ENCODE measurements at places on chromosomes 1 and 21.

DNA sequence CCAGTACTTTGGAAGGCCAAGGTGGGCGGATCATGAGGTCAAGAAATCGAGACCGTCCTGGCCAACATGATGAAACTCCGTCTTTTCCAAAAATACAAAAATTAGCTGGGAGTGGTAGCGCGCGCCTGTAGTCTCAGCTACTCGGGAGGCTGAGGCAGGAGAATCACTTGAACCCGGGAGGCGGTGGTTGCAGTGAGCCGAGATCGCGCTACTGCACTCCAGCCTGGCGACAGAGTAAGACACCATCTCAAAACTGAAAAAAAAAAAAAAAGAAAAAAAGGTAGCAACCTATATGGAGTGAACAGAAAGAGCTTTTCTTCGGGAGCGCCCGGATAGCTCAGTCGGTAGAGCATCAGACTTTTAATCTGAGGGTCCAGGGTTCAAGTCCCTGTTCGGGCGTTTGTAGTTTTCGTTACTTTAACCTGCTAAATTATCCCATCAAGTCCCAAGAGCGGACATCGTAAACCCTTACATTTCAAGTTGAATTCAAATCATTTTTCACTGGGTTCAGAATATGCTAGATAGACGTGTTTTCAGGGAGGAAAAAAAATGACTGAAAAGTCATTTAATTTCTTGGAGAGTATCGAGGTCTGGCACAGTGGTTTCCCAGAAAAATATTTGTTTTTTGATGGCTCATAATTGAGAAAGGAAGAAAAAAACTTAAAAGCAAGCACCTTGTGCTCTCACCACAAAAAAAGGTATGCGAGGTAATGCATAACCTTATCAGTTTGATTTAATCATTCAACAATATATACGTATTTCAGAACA is 9.8 kb upstream of the MDM4 start:
- H3K4me1 ChIP-seq: peaks cover 16% of the 10 kb centered on the region
- H3K27ac ChIP-seq: peak overlapping the region; percentile 93
- peak; percentile 57 for DNase-seq
- no peaks in the 10 kb centered on the region for H3K27me3 ChIP-seq
- H3K36me3 ChIP-seq: no peaks in the 10 kb centered on the region
- peak overlapping the region; percentile 67 for H3K4me3 ChIP-seq

DNA sequence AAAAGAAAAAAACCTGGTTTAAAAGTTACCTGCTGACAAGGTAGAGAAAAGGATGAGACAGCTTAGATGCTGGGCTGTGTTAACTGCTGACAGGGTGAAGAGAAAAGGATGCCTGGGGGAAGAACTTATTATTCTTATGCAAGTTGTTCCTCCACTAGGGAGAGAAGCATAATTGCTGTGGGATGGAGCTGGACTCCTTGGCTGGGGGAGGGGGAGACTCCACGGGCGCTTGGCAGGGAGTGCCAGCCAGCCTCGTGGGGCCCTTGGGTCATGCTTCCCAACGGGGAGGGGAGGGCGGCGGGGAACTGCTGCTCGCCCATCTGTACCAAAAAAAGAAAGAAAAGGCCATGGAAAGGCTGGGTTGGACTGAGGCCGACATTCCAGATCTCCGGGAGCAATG is 47.2 kb downstream of the SYCP1 start:
- H3K27me3 ChIP-seq: no peaks in the 10 kb centered on the region
- no peaks in the 10 kb centered on the region for H3K36me3 ChIP-seq
- H3K4me1 ChIP-seq: no peaks in the 10 kb centered on the region
- H3K4me3 ChIP-seq: no peak overlapping the region
- no peak overlapping the region for H3K27ac ChIP-seq

DNA sequence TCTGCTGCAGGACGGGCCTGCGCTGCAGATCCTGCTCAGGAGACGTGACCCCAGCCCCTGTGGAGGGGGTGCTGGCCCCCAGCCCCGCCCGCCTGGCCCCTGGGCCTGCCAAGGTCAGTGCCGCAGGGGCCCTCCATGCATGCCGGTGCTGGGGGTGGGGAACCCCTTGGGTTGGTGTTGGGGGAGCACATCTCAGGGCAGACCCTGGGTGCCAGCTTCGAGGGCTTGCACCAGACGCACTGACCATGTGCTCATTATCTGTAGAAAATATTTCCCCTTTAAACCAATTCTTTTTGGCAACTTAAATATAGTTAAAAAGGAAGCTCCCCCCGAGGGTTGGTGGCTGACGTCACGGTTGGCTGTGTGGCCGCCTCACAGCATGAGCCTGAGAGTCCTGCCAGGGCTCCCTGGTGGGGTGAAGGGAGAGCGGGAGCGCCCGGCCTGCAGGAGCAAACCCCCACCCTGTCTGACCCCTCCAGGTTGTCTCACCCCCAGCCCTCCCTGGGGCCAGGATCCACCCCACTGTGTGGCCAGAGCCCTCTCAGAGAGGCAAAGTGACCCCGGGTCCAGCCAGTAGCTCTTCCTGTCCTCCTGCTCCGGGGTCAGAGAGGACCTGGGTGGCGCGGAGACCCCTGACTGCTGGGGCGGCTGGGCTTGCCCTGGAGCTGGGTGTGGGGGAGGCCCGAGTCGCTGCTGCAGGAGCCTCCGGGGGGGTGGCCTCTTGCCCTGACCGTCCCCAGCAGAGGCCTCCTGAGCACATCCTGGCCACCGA is 5.3 kb upstream of the PFKL start:
- no peak overlapping the region for H3K4me3 ChIP-seq
- H3K27ac ChIP-seq: no peak overlapping the region
- DNase-seq: peak; percentile 43
- H3K27me3 ChIP-seq: no peaks in the 10 kb centered on the region
- H3K36me3 ChIP-seq: no peaks in the 10 kb centered on the region

DNA sequence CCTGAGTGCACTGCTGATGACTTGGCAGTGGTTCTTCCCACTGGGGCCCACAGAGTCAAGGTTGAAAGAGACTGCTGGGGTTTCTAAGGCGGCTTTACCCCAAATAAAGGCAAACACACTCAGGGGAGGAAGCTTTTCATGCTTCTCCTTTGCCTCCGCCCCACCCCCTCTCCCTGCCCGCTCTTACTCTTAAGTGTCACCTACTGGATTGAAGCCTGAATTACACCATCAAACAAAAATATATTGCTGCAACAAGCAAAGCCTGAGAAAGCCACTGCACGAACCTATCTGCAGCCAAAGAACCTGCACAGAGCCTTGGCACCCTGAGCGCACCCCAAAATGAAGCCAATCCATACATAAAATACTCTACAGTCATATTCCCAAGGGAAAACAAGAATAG is 63.1 kb downstream of the PTGFR start:
- no peaks in the 10 kb centered on the region for H3K27me3 ChIP-seq
- no peak overlapping the region for H3K4me3 ChIP-seq

DNA sequence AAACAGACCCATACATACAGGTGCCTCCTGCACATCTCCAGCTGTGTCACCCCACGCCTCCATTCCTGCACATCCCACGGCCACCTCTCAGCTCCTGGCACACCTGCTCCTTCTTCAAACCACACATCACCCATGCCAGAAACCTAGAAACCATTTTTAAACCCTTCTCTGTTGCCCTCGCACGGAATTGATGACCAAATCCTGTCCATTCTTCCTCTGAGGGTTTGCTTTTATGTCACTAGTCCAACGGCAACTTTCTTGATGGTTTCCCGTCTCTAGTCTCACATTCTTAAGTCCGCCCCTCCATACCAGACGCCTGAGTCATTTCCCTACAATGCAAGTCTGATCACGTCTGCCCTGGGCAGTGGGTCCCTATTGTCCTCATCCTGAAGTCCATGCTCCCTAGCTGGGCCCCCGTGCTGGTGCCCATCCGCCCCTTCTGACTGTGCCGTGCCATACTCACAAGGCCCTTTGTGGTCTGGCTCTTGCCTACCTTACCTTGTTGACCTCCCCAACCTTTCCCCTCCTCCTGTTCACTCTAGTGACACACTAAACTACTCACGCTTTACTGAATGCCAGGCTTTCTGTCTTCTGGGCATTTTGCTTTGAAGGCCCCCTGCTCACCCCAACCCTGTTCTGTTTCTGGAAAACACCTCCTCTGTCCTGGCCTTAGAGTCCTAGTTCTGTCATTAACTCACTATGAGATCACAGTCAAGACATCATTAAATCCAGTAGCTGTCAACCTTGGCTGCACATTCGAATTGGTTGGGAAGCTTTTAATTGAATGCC is 17.6 kb downstream of the SLC2A1 start:
- H3K4me1 ChIP-seq: peaks cover 96% of the 10 kb centered on the region
- H3K27me3 ChIP-seq: no peaks in the 10 kb centered on the region
- no peak for DNase-seq
- H3K36me3 ChIP-seq: peaks cover 34% of the 10 kb centered on the region
- no peak overlapping the region for H3K4me3 ChIP-seq

GRCh38 chr1:39952359-39953110 is 2.4 kb upstream of the MFSD2A start:
- no peak overlapping the region for H3K27ac ChIP-seq
- DNase-seq: no peak
- no peaks in the 10 kb centered on the region for H3K36me3 ChIP-seq
- H3K27me3 ChIP-seq: no peaks in the 10 kb centered on the region
- H3K4me1 ChIP-seq: peaks cover 20% of the 10 kb centered on the region

All from CD8-positive, alpha-beta memory T cell (primary cell).